ENCODE measurements at places on chromosomes 4 and X.

- DNase-seq = no peak
Observed at GRCh38 chrX:18861511-18861910, 122.4 kb downstream of the PHKA2 start.

GRCh38 chrX:77088233-77088632 is 359.0 kb upstream of the FGF16 start:
- DNase-seq = no peak

- no peak for DNase-seq
Observed at GRCh38 chr4:113996599-113997177, 17.2 kb upstream of the ARSJ start.

- no peak for DNase-seq
Observed at GRCh38 chrX:126701380-126701779, 118.1 kb upstream of the PRR32 start.

- no peak for DNase-seq
Observed at GRCh38 chr4:156252358-156252921, 298.8 kb upstream of the CTSO start.

DNA sequence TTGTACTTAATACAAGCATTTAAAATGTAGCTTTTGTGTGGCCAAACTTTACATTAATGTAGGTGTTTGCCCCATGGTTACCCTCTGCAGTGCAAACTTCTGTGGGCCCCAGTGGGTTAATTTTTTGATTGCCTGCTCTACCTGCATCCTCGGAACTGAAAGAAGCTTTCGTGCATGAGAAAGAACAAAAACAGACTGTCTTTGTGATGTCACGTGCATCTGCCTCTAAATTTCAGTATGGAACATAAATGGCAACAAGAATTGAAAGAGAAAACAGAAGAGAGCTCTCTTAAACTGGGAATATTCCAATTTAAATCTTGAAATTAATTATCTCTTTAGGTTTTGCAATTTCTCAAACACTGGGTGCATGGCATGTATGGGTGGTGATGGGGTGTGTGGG is 182.4 kb upstream of the LCORL start:
- no peak for DNase-seq

DNA sequence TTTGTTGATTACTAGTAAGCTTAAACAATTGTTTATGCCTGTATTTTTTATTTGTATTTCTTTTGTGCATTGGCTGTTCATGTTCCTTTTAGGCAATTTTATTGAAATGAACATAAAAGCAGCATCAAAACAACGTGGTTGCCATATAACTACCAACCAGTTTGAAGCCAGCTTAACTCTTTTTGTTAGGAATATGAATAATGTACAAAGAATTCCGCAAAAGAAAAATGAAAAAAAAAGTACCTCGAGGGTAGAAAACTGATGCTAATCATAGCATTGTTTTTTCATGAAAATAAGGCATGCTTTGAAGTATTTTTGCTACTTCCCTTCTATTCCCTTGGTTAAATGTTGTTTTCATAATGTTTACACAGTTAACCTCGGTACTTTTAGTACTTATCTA is 1024.0 kb upstream of the SLIT2 start:
- DNase-seq = no peak

- no peak for DNase-seq
Observed at GRCh38 chr4:94978904-94979303, 221.1 kb downstream of the BMPR1B start.

DNA sequence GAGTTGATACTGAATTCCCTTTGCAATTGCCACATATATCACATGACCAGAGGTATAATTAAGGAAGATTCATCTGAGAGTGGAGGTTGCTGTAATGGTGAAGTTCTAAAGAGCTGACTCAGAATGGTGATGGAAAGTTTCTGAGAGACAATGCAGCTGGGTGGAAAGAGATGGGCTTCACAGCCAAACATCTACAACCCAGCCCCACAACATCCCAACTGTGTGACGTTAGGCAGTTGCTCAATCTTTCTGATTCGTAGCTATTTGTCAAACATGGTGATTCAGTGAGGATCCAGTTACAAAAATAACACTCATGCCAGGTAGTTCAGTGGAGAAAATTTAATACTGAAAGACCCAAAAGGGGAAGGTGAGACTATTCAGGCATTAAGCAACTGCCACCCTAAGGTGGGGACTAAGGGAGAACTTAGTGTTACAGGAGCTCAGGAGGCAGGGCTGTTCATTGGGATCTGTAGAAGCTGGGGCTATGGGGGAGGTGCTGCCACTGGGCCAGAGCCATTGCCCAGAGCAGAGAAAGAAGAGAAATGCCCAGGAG is 6.9 kb upstream of the AFF1 start:
- no peak for DNase-seq

DNA sequence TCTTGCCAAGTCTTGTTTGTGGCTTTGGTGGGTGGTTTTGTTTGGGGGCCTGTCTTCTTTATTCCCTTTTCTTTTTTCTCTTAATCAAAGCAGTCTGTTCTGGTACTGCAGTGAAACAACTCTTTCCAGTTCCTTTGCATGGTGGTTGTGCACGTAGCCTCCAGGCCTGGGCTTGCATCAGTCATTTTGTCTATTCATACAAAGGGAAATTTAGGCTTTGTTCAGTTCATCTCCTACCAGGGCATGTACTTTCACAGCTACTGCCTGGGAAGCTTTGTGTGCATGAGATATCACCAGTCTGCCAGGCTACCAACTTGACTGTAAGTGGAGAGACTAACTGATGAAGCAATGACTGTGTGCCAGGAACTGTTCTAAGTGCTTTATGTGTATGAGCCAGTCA is 8.5 kb downstream of the TRIM2 start:
- no peak for DNase-seq

DNA sequence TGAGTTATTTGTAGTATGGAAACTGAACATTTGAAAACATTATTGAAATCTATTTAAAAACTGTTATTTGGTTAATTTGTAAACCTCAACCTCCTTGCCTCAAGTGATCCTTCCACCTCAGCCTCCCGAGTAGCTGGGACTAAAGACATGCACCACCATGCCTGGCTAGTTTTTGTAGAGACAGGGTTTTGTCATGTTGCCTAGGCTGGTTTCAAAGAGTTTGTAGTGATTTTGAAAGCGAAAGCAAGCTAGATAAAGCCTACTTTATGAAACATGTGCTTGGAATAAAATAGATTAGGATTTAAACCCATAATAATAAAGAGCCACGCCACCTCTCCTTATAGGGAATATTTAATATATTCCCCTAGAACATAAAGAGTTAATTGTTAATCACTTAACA is 23.5 kb downstream of the ARSJ start:
- no peak for DNase-seq

DNA sequence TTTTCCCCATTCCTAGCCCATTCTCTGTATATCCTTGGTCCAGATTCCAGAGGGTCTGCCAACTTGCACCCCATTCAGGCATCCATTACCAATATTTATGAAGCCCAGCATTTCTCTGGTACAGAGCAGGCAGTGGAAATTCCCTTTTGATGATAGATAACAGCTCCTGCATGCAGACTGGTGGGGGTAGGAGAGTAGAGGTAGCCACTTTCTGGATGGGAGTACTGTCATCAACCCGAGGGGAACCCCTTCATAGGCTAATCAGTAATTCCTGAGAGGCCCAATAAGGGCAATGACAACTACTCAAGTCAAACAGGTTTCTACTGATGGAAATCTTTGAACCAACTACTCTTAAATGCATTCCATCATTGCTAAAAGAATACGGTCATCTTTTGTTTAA is 63.7 kb downstream of the COL25A1 start:
- DNase-seq = no peak

GRCh38 chrX:44305921-44306320 is 37.6 kb downstream of the EFHC2 start:
- DNase-seq = no peak

- DNase-seq = no peak
Observed at GRCh38 chr4:5544762-5545161, 163.6 kb downstream of the EVC2 start.

- no peak for DNase-seq
Observed at GRCh38 chr4:152512483-152512882, 23.4 kb downstream of the FBXW7 start.

DNA sequence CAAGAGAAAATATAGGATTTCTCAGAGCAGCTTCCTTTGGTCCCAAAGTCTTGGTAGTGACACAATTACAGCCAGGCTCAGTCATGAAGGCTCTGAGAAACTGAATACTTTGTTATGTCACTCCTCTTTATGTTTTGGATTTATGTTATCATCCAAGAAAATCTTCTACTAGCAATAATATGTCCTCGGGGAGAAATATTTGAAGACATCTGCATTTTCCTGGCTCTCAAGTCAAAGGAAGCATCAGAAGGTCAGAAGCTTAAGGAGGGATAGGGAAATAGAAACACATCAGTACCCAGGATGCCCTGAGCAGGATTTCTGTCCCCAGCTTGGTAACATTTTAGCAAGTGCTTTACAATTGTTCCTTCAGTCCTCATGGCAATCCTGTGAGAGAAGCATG is 54.0 kb downstream of the C4orf33 start:
- no peak for DNase-seq

DNA sequence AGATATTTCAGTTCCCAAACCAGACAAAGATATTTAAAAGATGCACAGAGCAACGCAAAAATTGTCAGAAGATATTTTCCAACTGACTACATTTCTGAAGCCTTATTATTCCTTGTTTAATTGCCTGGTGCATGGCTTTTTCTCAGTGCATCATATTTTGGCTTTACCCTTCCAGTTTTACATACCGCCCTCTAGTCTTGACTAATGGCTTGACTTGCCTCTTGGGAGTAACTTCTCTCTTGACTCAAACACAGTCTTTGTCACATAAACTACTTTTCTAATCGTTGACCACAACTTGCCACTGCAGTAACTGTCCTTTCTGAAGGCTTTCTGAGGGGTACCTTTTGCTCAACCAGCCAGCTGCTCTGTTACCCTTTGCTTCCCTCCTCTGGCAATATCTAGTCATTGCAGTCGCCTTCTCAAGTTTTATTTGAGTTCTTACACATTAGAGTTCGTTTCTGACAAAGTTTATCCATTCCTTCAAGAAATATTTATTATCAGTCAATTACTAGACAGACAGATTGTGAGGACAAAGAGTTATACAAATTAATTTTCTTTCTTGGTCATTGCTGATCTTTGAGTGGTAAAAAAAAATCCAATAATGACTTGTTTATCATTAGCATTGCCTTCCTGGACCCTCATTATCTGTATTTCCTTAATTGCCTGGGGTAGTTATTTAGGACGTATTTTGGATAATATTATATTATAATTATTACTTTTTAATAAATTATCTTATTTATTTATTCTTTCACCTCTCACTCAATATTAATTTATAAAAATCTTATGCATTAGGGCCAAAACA is 506.9 kb upstream of the PCDH10 start:
- no peak for DNase-seq

DNA sequence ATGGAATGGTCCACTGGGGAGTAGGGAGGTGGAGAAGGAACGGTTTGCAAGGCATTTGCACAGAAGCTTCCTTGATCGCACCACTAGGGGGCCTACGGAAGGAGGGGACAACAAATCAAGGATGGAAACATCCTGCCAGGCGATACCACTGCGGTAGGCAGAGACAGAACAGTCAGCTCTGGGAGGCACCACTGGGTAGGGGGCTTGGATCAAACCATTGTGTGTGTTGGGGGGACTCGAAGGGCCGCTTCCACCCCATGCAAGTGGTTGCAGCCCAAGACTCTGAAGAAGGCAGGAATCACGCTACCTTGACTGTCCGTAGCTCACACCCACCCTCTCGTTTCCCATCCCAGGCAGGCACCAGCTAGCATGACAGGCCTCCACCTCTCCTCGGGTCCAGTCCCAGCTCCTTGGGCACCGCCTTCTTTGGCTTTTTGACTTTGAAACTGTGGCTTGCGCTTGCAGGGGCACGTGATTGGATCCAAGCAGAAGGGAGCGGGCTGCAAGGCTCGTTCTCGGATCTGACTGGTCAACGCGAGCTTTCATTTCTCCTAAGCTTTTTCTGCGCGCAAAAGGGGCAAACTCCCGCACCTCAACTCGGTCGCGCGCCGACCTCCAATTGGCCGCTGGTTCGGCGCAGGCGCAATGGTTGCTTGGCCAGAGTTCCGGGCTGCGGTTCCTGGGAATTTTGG is 28.4 kb downstream of the GAGE1 start:
- no peak for DNase-seq

GRCh38 chr4:15690020-15690809 is 8.6 kb downstream of the FAM200B start:
- no peak for DNase-seq

- peak; percentile 54 for DNase-seq
Observed at GRCh38 chr4:2412534-2412884, 5.9 kb downstream of the ZFYVE28 start.

DNA sequence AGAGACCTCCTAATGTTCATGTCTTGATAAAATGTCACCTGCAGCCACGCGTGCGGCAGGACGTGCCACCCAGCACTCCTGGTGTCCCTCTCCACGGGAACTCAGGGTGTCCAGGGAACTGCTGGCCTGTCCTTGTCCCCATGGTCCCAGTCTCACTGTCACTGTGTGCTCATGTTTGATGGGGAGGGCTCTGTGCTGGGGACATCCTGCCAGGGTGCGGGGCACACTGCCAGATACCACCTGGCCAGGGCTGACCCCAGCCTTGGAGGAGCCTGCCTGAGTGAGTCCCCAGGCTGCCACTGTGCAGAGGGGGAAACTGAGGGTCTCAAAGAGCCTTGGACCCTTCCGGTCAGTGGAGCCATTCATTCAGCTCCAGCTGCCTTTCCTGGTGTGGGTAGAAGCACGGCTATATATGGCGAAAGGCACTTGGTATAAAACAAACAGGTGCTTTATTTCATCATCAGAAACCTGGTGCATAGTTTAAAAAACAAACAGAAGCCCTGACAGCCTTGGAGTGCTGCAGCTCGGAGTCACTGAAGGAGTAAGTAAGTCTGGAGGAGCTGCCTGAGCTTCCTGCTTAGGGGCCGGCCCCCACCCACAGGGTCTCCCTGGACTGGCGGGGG is 33.0 kb downstream of the NOP14 start:
- DNase-seq = no peak

DNA sequence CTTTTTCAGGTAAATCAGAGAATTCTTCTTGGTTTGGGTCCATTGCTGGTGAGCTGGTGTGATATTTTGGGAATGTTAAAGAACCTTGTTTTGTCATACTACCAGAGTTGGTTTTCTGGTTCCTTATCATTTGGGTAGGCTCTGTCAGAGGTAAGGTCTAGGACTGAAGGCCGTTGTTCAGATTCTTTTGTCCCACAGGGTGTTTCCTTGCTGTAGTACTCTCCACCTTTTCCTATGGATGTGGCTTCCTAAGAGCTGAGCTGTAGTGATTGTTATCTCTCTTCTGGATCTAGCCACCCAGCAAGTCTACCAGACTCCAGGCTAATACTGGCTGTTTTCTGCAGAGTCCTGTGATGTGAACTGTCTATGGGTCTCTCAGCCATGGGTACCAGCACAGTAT is 367.5 kb upstream of the GATB start:
- no peak for DNase-seq

DNA sequence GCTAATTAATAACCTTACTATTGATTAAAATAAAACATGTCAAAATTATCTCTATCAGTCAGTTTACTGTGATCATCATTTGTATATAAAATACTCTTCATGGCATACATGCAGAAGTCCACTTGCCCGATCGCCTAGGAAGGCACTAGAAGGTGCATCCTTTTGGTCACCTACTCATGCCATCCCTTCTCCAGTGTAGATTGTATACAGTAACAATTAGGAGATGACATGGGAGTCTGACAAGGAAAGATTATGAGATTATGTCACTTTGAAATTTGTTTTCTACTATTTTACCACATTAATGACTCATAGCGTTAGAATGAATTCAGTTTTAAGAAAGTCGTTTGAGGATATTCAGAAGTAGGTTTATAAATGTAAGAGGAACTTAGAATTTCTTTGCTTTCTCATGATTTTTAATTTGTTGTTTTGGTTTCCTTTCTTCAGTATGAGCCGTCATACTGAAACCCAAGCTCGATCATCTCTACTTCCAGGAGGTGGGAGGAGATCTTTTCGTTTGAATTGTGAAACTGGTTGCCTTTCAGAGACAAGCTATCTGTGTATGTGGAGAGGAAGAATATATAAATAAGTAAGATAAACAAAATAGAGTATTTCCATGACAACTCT is 51.1 kb upstream of the UNC5C start:
- DNase-seq = no peak
